Fibroblast of skin of right biceps (primary cell): ENCODE measurements at places on chromosomes 7 and 10.

DNA sequence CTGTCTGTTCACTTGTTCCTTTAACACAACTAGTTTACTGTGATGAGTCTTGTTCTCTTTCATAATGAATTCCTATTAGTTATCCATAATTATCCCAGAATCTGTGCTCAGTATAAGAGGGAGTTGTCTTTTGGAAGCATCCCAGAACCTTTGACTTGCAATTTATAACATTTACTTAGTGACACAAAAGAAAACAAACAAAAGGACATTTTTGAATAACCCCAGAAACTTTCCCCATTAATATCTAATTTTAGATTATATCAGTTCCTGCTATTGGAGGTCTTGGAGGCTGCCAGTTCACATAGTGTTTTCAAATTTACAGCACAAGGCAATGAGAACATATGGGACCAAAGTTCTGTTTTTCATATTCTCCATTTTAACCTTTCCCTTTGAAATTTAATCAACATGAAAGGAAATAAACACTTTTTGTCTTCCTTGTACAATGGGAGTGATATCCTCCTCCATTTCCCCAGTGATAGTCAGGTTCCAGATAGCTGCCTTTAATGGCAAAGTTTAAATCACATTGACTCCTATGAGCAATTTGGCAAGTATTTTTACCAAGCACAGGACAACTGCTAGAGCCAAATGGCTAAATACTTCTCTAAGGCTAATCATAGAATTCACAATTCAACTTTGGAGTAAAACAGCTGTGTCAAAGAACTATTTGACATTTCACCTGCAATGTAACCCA lies 37.1 kb upstream of the GNAT3 start:
- no peak for DNase-seq

- peak; percentile 17 for DNase-seq
These were observed 184.2 kb upstream of the BET1 start for GRCh38 chr7:94188350-94188749.

DNA sequence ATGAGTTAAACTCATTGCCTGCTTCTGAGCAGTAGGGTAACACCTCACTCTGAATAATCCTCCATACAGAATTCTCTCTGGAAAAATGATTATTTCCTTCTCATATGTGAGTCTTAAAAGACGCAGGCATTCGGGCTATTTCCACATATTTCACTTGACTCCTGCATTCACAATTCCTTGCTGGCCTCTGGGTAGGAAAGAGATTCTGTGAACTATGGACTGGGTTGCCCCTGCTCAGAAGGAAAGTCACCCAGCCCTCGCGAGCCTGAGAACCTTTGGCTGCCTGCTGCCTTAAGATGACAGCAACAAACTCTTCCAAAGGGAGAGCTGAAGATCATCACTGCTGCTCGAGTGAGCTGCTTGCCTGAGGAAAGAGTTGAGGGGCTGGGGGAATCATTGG lies 216.8 kb downstream of the BAMBI start:
- DNase-seq: no peak

GRCh38 chr7:20783125-20783699 lies 3.5 kb downstream of the SP8 start:
- DNase-seq: no peak

DNA sequence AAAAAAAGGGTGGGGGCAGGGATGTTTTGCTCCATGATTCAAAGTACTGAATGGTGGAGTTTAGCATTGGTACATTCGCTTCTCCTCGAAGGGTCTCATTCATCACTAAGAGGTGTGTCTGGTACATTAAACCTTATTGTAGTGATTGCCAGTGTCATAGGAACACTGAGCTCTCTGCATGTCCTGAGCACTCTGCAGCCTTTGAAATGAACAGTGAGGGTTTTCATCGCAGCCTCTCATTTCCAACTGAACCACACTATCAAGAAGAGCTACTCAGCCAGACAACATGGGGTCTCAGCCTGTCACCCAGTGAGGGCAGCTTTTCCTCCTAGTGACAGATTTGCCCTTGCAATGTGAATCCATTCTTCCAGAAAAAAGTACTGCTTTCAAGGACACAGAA lies 7.6 kb upstream of the DEPP1 start:
- DNase-seq: no peak

DNA sequence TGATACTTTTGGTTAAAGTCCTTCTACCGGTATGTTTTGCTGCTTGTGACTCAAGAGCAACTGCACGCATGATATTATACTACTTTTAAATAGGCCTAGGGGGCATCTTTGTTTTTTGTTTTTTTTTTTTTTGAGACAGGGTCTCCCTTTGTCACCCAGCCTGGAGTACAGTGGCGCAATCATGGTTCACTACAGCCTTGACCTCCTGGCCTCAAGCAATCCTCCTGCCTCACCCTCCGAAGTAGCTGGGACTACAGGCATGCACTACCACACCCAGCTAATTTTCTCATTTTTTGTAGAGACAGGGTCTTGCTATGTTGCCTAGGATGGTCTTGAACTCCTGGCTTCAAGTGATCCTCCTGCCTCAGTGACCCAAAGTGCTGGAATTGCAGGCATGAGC lies 80.2 kb downstream of the ZMYND11 start:
- DNase-seq: no peak

DNA sequence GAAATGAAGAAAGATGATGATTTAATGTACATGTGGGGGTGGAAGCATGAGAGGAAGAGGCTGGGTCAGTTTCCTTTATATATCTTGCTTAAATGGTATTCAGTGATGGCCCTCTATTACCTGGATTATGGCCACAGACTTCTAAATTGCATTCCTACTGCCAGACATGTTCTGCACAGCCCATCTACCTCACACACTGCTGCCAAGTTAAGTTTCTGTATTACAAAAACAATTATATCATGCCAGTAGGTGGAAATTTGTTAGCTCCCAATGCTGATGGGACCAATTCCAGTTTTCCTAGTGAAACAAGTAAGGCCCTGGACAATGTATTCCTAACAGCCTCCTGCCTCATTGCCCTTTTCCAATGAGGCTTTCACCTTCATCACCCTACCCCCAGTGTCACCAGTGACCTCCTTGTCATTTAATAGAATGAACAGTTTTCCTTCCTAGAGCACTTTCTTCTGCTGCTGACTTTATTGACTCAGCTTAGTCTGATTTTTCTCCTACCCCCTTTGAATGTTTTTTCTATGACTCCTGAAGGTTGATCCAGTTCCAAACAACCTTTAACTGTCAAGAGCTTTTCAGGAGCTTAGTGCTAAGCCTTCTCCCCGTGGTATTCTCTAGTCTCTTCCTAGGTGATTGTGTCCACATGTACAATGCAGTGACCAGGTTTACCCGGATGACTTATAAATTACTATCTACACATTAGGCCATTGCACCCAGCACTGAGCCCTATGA lies 316.6 kb upstream of the ANKRD30A start:
- peak; percentile 4 for DNase-seq
